ENCODE measurements at places on chromosomes 1 and 21.

DNA sequence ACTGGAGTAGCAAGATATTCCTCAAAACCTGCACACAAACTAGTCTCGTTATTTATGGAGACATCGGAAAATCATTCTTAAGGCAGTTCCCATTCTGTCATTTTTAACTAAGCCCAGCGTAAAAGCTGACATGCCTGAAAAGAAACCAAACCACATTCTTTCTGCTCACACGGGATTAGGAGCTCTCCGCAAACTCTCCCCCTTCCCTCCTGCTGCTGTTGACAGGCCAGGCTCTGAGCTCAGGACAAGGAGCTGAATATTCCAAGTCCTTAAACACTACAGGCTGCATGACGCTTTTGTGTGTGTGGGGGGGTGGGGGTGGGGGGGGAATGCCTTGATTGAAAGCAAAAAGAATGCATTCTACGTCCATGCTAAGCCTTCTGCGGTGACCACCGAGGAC lies 5.2 kb downstream of the OLIG1 start:
- no peak for DNase-seq

DNA sequence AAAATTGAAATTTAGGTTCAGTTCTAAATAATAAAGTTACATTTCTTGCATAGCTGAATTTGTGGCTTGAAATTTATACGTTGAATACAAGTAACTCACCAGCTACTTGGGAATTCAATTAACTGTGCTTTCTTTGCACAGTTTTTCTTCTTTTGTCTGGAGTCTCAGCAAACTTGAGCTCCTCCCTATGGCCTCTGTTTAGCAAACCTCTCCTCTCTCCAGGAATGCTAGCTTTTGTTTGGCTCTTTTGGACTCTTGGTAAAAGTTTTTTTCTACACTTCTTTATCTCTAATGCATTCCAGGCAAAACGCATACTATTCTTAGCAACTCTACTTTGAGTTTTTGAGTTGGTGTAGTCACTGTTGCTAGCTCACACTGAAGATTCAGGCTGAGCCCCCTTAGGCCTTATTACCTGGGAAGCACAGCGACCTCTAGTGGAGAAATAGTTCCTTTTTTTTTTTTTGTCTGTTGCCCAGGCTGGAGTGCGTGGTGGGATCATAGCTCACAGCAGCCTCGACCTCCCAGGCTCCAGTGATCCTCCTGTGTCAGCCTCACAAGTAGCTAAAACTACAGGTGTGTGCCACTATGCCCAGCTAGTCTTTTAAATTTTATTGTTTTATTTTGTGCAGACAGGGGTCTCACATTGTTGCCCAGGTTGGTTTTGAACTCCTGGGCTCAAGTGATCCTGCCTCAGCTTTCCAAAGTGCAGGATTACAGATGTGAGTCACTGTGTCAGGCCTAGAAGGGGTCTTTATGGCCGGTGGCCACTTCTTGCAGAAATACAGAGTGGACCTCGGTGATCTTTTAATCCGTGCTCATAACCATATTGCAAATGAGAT lies 61.7 kb downstream of the CASQ2 start:
- no peak for DNase-seq

DNA sequence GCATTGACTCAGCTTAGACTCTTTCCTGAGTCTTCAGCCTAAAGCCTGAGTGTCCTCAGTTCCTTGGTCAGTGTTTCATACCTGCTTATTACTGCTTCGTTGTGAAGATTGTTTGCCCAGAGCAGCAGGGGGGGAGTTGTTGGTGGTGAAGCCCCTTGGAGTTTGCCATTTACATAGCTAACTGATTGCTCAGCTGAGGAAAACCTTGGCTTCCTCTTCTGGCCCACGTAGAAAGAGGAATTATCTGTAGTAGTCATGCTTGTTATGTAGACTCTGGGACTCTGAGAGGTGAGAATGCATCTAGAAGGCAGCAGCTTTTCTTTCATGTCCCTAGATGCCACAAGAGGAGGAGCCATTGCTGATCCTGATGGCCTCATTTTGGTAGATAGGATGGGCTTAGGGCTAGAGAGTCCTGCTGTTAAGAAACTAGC lies 125.9 kb downstream of the MAST2 start:
- DNase-seq = no peak

GRCh38 chr1:151060007-151060656 lies at the start of gene MLLT11:
TSS of gene MLLT11 (plus strand) at chr1:151060397. CDS start at chr1:151067225, 6,828 bp downstream.
- DNase-seq = peak; percentile 62

- DNase-seq = no peak
Observed at GRCh38 chr1:84525779-84526178, 19.4 kb upstream of the GNG5 start.

GRCh38 chr1:7680955-7681268 lies 90.2 kb upstream of the VAMP3 start:
- DNase-seq = no peak

- DNase-seq = no peak
Observed at GRCh38 chr1:202214089-202214843, 20.7 kb downstream of the LGR6 start.

DNA sequence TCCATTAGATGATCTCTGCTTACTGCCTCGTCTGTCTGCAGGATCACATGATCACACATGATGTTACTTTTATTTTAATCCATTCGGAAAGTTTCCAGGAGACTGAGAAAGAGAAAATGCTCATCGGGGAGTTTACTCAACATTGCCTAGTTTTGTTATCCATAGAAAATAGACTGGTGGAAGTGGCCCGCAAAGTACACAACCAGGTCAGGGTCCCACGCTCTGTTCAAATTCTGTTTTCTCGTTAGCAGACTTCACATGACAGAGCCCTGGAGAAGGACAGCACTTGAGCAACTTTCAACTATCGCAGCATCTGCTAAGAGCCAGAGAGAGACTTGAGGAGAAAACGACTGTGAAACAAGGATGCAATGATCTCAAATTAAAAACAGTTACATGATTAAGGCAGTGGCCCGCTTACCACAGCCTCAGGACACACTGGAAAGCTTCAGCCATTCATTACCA lies 44.2 kb downstream of the ADAMTS1 start:
- DNase-seq = no peak

- no peak for DNase-seq
Observed at GRCh38 chr1:65688848-65689247, 103.8 kb upstream of the PDE4B start.

GRCh38 chr1:185495007-185495406 lies 178.0 kb upstream of the IVNS1ABP start:
- no peak for DNase-seq

- no peak for DNase-seq
Observed at GRCh38 chr1:179984942-179985341, 30.3 kb downstream of the CEP350 start.

DNA sequence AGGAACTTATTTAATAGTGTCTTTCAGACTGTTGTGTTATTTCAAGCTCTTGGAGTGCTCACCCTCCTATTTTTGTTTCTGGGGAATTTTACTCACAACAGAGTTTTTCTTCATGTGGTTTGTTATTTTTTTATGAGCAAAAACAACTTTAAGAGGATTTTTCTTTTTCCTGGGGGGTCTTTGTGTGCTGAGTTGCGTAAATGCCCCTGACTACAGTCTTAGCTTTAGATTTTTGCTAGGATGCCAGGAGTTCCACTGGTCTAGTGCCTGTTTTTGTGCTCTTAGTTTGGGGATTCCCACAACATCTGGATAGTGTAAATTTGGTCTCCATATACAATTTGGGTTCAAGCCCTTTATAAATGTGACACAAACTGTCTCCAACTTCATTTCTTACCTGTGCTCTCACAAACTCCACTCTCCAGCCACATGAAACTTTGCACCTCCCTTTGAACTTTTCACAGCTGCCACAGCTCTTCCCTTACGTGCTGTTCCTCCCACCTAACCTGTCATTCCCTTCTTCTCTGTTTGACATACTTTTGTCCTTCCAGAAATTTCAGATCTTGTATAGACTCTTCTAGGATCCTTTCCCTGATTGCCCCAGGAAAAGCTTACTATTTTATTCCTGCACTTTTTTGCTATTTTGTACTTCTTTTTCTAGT lies 180.2 kb downstream of the CRB1 start:
- DNase-seq = no peak

GRCh38 chr1:181139631-181140061 lies 51.1 kb downstream of the IER5 start:
- peak; percentile 78 for DNase-seq

DNA sequence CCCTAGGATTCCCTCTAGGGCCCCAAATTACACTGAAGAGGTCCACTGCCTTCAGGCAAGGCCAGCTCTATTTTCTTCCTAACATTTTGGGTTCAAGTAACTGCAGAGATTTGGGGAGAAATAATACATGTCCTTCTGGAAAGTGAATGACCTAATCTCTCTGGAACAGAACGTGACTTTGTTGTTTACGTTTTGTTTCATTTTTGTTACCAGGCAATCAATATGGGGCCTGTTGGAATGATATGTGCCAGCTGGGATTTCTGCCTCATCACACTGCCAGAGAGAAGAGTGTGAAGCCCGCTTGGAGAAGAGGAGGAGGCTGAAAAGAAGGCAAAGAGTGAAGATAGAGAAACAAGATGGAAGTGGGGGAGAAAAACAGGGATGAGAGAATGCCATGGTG lies 116.7 kb downstream of the FASLG start:
- DNase-seq = no peak

DNA sequence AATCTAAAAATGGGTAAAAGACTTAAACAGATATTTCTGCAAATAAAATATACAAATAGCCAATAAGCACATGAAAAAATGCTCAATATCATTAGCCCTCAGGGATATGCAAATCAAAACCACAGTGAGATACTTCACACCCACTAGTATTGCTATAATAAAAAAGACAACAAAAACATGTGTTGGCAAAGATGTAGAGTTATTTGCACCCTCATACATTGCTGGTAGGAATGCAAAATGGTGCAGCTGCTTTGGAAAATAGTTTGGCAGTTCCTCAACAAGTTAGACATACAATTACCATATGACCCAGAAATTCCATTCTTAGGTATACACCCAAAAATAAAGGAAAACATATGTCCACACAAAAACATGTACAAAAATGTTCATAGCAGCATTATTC lies 30.2 kb downstream of the ZZZ3 start:
- DNase-seq = no peak

DNA sequence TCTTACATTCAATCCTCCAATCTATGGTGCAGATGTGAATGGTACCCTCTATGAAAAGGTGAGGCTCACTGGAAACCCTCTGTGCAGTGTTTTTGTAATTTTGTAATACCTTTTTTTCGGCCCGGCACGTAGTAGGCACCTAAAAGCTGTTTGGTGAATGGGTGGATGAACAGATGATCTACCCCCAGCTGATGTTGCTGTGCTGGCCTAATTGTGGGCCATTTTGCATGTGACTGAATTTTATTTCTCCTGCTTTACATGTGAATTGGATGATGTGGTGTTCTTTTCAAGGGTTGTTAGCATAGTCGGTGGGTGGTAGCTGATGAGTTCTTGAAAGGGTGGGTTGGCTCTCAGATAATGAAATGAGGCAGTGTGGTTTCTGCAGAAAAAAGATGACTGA lies 10.4 kb downstream of the KDM4A start:
- no peak for DNase-seq

DNA sequence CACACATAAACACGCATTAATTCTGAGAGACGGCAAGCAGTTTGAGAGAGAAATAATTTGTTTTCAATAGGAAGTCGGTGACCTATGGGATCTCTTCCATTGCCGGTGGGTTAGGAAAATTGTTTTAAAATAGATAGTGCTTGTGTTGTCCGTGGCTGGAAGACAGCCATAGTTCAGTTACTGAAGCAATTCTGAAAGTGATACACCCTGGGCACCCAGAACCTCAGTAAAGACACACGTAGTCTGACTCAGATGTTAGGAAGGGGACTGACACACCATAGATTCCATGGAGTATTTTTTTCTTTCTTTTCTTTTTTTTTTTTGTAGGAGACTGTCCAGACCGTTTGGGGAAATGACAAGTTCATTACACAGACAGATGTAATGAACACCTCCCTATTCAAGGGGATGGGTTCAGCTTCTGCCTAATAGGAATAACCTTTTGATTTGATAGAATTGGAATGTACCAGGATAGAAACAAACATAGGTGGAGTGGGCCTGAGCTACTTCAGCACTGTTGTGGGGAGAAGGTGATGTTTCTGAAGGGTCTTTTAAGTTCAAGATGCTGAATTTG lies 1.6 kb downstream of the C1orf21 start:
- peak; percentile 71 for DNase-seq

DNA sequence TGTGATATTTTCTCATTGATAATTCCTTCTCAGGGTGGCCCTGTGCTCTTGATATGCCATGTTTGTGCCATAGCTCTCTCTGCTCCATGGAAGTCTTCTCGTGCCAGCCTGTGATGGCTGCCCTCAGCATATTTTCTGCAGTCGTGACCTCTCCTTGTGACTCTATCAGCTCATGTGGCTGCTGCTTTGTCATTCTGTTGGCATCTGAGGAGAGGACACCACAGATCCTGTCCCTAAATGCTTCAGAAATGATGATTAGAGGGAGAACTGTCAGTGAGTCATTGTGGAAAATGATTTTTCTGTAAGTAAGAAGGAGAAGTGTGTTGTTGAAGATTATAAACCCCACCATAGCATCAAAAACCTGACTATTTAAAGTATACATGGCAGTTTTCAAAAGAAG lies 286.0 kb downstream of the ADGRL2 start:
- no peak for DNase-seq

- DNase-seq = no peak
Observed at GRCh38 chr1:19483261-19483660, 2.1 kb downstream of the CAPZB start.

DNA sequence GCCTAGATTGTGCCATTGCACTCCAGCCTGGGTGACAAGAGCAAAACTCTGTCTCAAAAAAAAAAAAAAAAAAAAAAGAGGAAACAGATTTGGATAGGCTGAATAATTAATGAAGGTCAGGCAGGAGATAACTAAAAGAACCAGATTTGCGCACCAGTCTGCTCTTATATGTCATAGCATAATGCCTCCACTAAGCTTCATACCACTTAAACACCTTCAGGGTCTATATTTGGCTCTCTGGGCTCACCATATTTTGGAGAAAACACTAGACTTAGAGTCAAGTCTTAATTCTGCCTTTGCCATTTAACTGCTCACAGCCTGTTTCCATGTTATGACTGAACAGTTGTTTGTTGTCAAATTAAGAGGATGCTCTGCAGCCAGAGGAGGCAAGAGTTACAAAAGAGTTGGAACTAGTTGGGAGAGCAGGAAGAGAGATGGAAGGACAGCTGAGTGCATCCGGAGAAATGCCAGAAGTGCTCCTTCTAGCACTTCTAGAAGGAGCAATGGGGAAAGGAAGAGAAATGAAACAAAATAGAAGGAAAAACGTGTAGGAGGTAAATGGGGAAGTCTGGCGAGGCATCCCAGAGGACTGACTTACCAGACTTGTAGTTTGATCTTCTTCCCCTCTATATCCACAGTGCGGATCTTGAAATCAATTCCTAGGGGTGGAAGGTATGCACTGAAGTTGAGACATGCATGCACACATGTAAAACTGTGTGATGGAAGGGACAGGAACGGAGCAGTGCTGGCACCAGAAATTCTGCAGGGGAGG lies 1.8 kb downstream of the RAB13 start:
- no peak for DNase-seq

DNA sequence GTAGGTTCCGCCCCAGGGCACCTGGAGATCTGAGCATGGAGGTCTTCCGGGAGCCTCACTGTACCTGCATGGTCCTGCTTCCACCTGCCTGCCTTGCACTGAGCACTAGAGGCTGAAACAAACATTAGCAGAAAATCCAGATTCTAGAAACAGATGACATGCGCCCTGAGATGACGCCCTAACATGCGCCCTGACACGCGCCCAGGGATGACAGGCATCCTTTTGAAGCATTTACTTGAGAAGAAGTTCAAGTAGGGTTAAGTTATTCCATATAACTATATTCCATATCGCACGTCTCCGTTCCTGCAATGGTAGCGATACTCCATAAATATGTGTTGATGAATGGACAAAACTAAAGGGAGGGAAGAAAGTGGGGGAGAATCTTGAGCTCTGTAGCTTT lies 13.7 kb downstream of the ACTA1 start:
- DNase-seq = no peak
